ENCODE measurements at places on chromosomes 12 and 14.
A peak's percentile ranks its signal among the peaks of the same experiment; 100 is the strongest.

DNA sequence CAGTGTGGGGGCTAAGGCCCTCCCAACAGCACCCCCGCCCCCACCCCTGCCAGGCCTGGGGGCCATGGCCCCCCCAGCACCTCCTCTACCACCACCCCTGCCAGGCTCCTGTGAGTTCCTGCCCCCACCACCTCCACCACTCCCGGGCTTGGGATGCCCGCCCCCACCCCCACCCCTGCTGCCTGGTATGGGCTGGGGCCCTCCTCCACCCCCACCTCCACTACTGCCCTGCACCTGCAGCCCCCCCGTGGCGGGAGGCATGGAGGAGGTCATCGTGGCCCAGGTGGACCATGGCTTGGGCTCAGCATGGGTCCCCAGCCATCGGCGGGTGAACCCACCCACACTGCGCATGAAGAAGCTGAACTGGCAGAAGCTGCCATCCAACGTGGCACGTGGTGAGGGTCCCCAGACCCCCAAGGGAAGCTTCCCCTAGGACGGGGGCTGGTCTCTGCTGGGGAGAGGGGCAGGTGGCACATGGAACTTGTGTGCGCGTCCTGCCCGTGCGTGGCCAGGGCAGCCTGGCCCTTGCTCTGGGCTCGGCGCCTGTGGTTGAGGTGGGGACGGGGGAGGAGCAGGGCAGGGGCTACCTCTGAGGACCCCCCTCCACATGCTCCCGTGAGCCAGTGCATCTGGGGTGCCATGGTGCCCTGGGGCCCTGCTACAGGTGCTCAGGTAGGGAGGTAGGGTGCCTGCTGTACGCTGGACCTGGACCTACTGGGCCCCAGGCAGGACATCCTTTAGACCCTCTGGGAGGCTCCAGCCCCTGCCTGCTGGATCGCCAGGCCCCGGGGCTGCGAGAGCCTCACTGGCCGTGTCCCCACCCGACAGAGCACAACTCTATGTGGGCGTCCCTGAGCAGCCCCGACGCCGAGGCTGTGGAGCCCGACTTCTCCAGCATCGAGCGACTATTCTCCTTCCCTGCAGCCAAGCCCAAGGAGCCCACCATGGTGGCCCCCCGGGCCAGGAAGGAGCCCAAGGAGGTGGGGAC, 16.1 kb upstream of the ADSS1 start:
- H3K27me3 ChIP-seq, result no peaks in the 10 kb centered on the region
- no peak overlapping the region for H3K4me3 ChIP-seq
- no peak for DNase-seq
- peaks cover 16% of the 10 kb centered on the region for H3K36me3 ChIP-seq
- H3K27ac ChIP-seq, result no peak overlapping the region

GRCh38 chr12:131101006-131101405, 147.3 kb downstream of the ADGRD1 start:
- H3K27me3 ChIP-seq, result peaks cover 5% of the 10 kb centered on the region
- no peak overlapping the region for H3K27ac ChIP-seq
- peaks cover 12% of the 10 kb centered on the region for H3K4me1 ChIP-seq

DNA sequence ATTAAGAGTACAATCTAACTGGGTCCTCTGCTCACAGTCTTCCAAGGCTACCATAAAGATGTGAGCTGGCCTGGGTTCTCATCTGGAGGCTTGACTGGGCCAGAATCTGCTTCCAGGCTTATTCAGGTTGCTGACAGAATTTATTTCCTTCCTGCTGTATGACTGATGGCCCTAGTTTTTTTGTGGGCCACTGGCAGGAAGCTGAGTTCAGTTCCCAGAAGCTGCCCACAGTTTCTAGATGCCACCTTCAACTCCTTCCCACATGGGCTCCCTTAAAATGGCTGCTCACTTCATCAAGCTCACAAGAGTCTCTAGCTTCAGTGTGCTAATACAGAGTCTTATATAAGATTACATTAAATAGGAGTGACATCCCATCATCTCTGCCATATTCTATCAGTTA, 121.7 kb upstream of the CAND1 start:
- no peak overlapping the region for H3K27ac ChIP-seq
- H3K36me3 ChIP-seq, result no peaks in the 10 kb centered on the region
- H3K4me3 ChIP-seq, result no peak overlapping the region
- peaks cover 5% of the 10 kb centered on the region for H3K4me1 ChIP-seq
- H3K27me3 ChIP-seq, result peaks cover 9% of the 10 kb centered on the region

GRCh38 chr14:77053046-77053841, 24.7 kb upstream of the IRF2BPL start:
- no peaks in the 10 kb centered on the region for H3K36me3 ChIP-seq
- peak; percentile 90 for DNase-seq
- no peak overlapping the region for H3K4me3 ChIP-seq
- peaks cover 17% of the 10 kb centered on the region for H3K4me1 ChIP-seq

DNA sequence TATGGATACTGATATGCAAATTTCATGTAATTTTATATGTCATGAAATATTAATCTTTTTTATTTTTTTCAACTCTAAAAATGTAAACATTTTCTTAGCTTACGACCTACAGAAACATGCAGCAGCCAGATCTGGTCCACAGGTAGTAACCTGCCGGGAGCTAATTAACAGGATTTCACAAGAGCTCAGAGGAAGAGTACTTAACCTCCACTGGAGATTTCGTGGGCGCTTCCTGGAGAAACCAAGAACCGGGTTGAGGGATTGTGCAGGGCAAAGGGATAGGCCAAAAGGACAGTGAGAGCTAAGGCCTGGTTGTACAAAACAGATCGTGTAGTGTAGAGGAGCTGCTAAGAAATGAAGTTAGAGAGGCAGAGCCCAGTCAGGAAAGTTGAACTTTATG, 315.7 kb downstream of the PAWR start:
- H3K36me3 ChIP-seq, result no peaks in the 10 kb centered on the region
- DNase-seq, result no peak

DNA sequence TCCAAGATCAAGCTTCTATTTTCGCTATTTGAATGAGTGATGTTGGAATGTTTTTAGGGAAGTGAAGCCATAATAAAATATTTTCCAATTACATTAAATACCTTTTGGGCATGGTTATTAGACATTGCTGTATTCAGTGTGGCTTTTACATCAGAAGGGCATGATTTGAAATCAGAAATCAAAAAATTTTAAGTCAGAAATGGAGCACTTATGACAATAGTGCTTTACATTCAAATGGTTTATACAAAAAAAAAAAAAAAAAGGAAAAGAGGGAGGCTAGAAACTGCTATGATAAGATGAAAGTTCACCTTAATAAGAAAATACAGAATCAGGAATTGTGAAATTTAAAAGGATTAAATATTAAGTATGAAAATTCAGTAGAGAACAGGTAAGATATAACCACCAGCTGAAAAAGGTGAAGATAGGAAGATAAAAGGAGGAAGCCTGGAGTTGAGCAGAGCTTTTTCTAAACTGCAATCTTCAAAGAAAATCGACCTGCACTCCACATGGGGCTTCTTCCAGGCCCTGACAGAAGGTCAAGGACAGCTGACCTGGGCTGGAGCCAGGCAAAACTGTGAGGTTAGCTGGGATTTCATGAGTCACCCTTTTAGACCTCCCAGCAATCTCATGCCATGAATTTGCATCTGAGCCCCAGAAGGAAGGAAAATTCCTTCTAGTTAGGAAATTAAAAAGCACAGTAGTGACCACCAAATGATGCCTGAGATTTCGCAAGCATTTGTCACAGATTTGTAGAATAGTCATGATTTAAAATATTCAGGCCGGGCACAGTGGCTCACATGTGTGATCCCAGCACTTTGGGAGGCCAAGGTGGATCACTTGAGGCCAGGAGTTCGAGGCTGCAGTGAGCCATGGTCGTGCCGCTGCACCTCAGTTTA, 23.4 kb upstream of the BMP4 start:
- H3K4me3 ChIP-seq, result no peak overlapping the region
- peaks cover under 1% of the 10 kb centered on the region for H3K36me3 ChIP-seq
- no peak overlapping the region for H3K27ac ChIP-seq

DNA sequence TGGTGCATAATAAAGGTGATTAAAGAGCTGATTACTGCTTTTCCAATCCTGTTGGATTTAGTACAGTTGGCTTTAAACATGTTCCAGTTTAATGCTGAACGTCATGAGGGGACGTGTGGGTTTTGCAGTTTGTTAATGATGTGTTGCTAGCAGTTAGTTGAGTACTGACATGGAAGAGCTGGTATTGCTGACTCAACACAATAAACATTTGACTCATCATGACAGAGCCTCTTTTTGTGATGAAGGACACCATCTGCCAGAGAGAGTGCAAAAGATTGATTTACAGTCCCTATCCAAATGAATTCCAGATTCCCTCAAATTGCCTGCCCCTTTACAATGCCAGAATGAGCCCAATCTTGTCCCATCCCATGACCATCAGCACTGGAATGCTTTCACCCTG, 346.2 kb upstream of the PRICKLE1 start:
- H3K27ac ChIP-seq, result no peak overlapping the region
- no peaks in the 10 kb centered on the region for H3K27me3 ChIP-seq
- H3K4me1 ChIP-seq, result no peaks in the 10 kb centered on the region
- no peak for DNase-seq
- H3K4me3 ChIP-seq, result no peak overlapping the region
- H3K36me3 ChIP-seq, result no peaks in the 10 kb centered on the region

GRCh38 chr14:92846162-92846897, 52.2 kb downstream of the GOLGA5 start:
- H3K4me3 ChIP-seq, result no peak overlapping the region
- peak; percentile 68 for DNase-seq
- H3K4me1 ChIP-seq, result peaks cover 36% of the 10 kb centered on the region
- peak overlapping the region; percentile 74 for H3K27ac ChIP-seq

GRCh38 chr14:91237219-91237618, 7.3 kb downstream of the GPR68 start:
- DNase-seq, result no peak
- H3K4me1 ChIP-seq, result peaks cover 53% of the 10 kb centered on the region
- peak overlapping the region; percentile 52 for H3K27ac ChIP-seq
- H3K4me3 ChIP-seq, result no peak overlapping the region
- H3K36me3 ChIP-seq, result peaks cover 68% of the 10 kb centered on the region
- H3K27me3 ChIP-seq, result no peaks in the 10 kb centered on the region

DNA sequence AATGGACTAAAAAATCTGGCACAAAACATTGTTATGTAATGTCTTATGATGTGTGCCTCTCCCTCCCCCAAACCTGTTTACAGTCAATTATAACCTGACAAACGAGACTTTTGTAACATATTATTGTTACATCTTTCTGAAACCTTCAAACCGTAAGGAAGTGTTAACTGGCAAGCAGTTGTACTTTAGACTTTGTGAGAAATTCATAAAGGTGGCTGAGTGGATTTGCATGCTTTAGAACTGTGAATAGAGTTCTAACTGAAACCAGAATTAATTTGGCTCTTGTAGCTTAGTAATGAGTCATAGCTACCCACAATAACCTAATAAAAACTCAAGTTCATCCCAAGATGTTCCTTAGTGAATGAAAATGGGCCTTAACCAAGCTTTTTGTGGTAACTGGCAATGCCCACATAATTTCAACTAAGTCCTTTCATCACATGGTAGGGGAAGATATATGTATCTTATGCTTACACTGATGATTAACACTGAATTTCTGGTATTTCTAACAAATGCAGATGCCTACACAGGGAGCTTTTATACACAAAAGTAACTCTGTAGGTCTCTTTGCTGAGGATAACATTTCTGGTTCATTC, 29.7 kb downstream of the RAD9B start:
- H3K4me3 ChIP-seq, result no peak overlapping the region
- peaks cover 46% of the 10 kb centered on the region for H3K36me3 ChIP-seq
- peaks cover 36% of the 10 kb centered on the region for H3K4me1 ChIP-seq

DNA sequence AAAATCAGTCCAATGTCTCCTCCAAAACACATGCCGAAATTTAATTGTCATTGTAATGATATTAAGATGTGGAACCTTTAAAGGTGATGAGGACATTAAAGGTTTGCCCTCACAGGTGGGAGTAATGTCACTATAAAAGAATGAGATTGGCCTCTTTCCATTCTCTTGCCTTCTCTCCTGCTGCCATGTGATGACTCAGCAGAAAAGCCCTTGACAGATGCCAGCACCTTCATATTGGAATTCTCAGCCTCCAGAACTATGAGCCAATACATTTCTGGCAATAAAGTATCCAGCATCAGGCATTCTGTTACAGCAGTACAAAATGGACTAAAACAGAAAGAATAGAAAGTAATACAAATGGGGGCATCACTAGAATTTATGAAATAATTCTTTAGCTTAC, 609.7 kb downstream of the SLC16A7 start:
- H3K36me3 ChIP-seq, result no peaks in the 10 kb centered on the region
- no peaks in the 10 kb centered on the region for H3K27me3 ChIP-seq
- no peak overlapping the region for H3K27ac ChIP-seq
- DNase-seq, result no peak

DNA sequence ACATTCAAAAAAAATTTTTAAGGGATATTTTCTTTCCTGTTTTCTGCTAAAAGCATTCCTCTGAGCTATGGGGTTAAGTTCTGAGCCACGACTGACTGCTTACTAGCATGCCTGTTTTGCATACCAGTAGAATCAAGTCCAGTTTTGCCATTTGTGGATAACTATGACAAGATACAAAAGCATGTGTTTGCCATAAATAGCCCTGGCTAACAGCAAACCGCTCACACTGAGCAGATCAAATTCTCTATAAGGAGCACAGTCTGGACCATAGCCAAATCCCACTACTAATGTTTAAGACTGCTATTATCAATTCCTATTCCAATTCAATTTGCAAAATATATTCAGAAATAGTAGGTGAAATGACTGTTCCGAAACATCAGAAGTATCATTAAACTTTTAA, 3.2 kb downstream of the CFL2 start:
- H3K4me1 ChIP-seq, result peaks cover 23% of the 10 kb centered on the region
- no peak overlapping the region for H3K4me3 ChIP-seq
- H3K27ac ChIP-seq, result no peak overlapping the region
- H3K36me3 ChIP-seq, result peaks cover 1% of the 10 kb centered on the region
- no peaks in the 10 kb centered on the region for H3K27me3 ChIP-seq

DNA sequence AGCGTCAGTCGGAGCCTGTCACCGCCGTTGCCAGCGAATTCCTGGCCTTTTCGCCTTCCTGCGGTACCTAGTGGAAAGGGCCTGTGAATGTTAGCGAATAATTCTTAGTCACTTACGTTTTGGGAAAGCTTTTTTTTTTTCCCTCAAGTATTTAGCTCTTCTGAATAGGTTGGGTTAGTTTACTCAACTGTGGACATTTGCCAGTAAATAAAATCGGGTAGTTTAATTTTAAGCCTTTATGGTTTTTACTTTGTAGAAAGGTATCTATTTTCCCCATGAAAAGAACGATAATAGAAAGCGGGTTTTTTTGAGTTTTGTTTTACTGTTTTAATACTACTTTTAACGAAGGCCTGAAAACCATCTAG, 1.7 kb downstream of the YY1 start:
- peaks cover 45% of the 10 kb centered on the region for H3K4me1 ChIP-seq
- H3K27me3 ChIP-seq, result no peaks in the 10 kb centered on the region
- peak overlapping the region; percentile 93 for H3K27ac ChIP-seq
- DNase-seq, result no peak

DNA sequence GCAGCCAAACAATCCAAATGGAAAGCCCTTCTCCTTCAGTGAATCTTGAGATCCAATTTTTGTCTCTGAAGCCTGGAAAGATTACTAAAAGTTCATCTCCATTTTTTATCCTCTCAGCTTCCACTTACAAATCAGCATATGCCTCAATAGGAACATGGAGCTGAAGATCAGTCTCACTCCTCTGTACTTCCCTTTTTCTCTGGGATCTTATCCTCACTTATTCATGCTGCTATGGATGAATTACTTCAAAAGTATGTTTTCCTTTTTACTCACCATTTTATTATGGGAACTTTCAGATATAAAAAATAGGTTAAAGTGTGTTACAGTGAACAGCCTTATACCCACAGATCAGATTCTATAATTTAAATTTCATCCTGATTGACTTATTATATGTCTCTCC, 14.4 kb upstream of the NTF3 start:
- H3K4me3 ChIP-seq, result no peak overlapping the region
- peaks cover 3% of the 10 kb centered on the region for H3K27me3 ChIP-seq
